ENCODE measurements at places on chromosomes 4 and X.

GRCh38 chr4:24550441-24551175 is 33.7 kb downstream of the DHX15 start:
- DNase-seq: no peak

DNA sequence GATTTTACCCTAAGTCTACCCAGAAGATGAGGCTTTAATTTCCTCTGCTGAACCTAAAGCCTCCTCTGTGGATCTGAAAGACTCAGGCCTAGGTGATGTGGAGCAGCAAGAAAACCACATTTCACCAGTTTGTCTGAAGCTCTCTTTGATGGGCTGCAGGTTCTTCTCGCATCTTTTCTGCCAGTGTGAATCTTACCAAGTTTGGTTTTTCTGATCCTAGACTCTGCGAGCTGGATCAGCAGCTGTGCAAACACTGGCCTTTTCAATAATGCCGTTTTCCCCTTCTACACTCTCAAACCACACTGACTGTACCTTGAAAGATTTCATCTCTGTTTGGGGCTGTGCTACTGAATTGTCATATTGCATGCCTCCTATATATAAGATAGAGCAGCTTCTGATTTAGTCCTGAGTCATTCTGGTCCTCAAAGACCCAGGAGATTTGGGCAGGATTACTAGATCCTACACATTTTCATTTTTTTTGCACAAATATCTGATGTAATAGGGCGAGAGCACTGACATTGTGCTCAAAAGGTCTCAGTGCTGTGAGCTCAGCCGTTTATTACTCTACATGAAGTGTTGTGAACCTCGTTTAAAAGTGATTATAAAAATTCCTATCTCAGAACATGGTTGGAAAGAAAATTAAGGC is 133.6 kb upstream of the FAM9C start:
- DNase-seq: no peak

DNA sequence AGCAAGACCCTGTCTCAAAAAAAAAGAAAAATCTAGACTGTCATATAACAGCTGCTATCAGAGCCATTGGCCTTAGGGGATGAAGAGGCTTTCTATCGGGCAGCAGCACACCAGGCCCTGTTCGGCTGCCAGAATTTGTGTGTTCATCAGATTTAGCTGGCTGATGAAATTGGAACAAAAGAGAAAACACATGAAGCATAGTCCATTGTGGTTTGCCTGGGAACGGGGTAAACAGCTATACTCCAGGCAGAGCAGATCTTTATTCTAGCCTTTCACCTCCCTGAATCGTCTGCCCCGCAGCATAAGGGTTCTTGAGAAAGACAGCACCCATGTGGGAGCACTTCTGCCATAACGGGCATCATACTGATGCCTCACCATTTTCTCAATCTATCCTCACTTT is 11.6 kb downstream of the TKTL1 start:
- no peak for DNase-seq

DNA sequence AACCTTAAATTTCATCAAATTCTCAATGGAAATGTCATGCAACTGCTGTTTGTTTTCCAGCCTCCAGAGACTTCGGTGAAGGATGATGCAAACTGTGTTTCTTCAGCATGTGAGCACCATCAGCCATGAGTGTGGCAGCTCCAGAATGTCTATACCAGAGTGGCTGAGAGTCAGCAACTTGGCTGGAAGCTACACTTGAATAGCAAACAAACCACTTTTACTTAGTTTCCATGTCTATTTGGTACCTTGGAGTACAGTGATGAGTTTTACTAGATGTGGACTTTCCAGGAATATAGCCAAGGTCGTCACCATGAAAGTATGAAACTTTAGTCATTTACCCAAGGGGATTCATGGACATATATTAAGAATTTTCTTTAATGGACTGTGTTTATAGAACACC is 4.3 kb upstream of the IL21 start:
- DNase-seq: no peak

- no peak for DNase-seq
These were observed 356.4 kb downstream of the KLHL4 start for GRCh38 chrX:87874043-87874442.

GRCh38 chr4:169098969-169099690 is 89.1 kb upstream of the CBR4 start:
- no peak for DNase-seq

DNA sequence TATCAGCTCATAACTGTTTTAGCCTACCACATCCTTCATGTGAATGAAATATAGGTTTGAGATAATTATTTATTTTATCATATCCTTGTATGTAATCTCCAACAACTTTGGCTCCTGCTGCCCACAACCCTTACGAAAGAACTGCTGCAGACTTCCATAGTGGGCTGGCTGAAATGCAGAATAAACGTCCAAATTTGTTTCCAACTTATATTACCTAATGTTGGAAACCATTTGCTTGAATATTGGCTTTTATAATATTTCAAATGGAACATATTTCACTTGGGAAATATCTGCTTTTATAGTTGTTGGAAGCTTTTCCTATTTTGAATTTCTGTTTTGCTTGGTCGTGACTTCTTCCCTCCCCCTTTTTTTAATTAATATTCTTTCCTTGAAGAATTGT is 45.0 kb upstream of the ITM2A start:
- no peak for DNase-seq
